Activated CD8-positive, alpha-beta memory T cell treated with anti-CD3 and anti-CD28 coated beads, Interleukin-2, amount 50 U/mL, for 4 hours (primary cell): ENCODE measurements at places on chromosomes 4 and X.

GRCh38 chr4:110296892-110297291, 98.5 kb upstream of the ELOVL6 start:
- DNase-seq, result no peak

- DNase-seq, result no peak
Measured at GRCh38 chr4:72975488-72975784, 94.1 kb downstream of the COX18 start.

GRCh38 chr4:167421201-167421600, 186.9 kb upstream of the SPOCK3 start:
- DNase-seq, result no peak

DNA sequence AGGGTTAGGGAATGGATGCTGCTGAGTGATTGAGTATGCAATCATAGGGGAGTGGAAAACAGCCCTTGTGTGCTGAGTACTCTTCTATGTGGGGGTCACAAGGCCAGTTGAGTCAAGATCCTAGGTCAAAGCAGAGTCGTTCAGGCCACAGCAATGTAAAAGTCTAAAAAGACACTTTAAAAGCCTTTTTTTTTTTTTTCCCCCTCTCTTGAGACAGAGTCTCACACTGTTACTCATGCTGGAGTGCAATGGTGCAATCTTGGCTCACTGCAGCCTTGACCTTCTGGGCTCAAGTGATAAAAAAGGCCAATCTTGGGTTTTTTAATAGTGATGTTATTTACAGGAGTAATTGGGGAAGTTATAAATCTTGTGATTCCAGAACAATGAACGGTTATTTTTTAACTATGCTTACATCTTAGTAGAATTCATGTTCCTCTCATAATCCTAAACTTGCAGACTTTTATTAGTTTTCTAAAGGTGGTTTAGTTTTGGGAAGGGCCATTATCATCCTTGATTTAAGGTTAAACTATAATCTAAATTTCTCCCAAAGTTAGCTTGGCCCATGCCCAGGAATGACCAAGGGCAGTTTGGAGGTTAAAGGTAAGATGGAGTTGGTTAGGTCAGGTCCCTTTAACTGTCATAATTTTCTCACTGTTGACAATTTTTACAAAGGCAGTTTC, 82.2 kb upstream of the BMP2K start:
- no peak for DNase-seq

- no peak for DNase-seq
Measured at GRCh38 chr4:605702-606425, 19.5 kb upstream of the PDE6B start.

DNA sequence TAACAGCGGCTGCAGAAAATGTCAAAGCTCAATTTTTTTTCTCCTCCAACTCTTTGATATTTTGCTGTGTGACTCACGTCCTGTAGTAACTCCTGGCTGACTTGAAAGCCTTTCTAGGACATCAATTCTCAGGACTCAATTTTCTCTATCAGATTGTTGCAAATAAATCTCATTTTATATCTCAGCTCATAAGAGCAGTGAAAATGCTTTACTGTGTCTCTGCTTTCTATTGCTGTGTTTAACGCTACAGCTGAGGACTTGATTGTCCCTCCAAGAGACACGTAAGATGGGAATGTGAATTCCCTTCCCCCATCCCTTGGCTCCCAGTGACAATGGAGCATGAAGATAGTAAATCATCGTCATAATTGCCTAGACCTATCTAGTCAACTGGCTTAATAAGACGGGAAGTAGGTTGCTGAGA, 20.5 kb upstream of the CBR4 start:
- DNase-seq, result no peak

DNA sequence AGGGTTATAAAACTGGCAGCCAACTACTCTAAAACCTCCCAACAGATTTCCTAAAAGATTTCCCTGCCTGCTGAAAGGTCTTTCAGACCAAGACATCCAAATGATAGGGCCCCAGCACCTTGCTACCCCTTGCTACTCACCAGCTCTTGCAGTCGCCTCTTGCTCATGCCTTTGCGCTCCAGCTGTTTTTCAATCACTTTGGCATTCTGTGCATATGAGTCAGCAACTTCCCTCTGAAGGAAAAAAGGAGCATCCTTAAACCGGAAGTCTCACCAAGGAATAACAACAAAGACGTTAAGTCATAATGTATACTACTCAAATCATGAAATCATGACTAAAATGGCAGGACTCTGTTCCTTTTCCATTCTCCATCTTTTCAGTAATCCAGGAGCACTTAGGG, 24.0 kb downstream of the STEEP1 start:
- DNase-seq, result no peak

DNA sequence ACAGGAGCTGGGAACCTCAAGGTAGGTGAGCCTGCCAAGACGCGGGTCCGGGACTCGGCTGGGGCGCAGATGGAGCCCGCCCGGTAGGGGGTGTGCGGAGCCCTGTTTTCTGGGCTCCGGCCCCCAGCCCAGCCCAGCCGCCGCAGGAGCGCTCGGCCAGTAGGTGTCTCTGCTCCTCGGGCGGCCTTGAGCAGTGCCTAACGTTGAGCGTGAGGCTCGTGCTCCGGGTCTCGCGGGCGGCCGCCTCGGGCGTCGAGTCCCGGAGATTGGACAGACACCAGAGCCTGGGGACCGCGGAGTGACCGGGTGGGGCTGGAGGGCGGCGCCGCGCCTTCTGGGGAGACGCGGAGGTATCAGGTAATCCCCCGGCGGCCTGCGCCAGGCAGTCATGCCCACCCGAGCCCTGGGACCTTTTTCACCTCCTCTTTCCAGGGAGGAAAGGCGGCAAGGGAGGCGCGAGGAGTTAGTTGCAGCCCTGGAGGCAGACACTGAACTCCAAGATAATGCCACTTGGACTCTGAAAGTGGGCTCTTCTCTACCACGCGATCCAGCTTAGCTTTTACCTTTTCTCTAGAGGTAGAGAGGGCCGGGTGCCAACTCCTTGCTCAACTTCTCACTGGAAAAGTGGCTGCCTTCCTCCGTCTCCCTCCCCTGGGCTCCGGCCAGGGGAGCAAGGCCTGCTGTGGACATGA, 14.5 kb upstream of the FGG start:
- DNase-seq, result peak; percentile 40
